ENCODE measurements at places on chromosomes 1 and 21.

GRCh38 chr1:45037456-45037855 is 25.4 kb downstream of the UROD start:
- DNase-seq: no peak

DNA sequence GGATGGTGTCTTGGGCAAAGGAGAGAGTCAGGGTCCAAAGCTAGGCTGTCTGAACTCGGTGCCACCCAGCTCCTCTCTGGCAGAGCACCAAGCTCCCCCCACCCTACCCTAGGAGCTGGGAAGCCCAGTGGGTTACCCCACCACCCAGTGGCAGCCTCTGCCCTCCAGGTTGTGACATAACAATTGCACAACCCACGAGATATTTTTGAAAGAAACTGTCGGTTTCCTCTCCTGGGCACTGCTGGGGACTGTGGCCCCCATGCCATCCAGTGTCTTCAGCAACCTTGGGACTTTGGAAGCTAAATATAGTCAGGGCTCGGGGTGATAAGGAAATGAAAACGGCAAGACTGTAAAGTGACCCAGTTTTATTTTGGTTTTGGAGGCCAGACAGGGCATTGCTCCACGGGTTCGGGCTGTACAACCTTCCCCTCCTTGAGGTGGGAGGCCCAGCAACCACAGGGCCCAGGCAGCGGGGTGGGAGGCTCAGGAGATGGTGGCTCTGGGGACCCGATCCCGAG is 1.4 kb downstream of the CITED4 start:
- DNase-seq: peak; percentile 60

DNA sequence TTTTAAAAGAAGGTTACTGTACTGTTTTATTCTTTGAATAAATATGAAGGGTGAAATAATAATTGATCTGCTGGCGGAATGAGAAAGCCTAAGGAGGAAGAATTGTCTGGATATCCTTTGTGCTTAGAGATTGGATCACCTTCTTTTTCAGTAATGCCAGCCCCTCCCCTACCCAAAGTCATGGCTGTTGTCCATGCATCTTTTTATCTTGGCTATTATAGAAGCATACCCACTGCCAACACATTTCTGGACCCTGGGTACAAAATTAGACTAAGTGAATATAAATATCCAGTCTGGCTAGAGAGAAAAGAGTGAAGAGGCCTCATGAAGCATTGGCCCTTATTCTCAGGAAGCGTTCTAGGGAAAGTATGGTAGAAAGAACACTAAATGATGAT is 28.1 kb downstream of the AK4 start:
- no peak for DNase-seq

DNA sequence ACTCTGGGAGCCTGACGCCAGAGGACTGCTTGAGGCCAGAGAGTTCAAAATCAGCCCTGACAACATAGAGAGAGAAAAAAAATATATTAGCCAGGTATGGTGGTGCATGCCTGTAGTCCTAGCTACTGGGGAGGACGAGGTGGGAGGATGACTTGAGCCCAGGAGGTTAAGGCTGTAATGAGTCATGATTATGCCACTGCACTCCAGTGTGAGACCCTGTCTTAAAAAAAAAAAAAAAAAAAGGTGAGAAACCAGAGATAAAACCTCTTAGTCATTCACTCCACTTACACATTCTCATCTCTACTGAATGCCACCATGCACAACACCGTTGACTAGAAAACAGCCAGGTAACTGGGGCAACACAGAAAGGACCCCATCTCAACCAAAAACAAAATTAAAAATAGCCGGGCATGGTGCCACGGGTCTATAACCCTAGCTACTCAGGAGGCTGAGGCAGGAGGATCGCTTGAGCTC is 178.1 kb downstream of the SLC45A1 start:
- DNase-seq: no peak

DNA sequence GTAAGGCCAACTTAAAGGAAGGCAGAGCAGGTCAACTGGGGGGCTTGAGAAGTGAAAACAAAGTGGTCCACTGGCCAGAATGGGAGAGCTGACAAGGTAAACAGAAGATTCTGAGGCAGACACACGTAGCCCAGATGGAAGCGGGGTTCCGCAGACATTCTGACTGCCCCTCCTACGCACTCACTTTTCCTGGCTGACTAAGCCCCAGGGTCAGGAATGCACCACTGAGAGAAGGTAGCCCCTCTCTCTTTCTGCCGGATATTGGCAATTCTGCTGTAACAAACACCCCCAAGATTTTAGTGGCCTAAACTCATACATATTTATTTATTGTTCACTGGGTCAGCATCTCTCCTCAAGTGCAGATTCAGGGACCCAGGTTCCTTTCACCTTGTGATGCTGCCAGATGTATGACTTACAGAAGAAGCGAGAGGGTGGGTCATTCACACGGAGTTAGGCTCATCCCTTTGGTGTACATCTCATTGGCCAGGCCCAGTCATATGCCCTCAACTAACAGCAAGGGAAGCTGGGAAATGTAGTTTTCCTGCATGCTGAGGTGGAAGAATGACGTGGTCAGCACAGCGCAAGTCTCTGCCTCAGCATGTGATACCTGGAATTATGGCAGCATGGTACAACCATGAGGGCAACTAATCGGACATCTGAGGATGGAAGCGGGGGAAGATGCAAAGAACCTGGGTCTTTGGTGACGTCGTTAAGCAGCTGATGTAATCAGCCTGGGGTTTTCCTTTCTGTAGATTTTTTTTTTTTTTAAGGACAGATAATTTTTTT is 43.4 kb upstream of the MRPS6 start:
- DNase-seq: peak; percentile 45

GRCh38 chr1:194013561-194013960 is 827.1 kb upstream of the B3GALT2 start:
- no peak for DNase-seq

GRCh38 chr1:29388884-29389283 is 152.6 kb downstream of the PTPRU start:
- no peak for DNase-seq

DNA sequence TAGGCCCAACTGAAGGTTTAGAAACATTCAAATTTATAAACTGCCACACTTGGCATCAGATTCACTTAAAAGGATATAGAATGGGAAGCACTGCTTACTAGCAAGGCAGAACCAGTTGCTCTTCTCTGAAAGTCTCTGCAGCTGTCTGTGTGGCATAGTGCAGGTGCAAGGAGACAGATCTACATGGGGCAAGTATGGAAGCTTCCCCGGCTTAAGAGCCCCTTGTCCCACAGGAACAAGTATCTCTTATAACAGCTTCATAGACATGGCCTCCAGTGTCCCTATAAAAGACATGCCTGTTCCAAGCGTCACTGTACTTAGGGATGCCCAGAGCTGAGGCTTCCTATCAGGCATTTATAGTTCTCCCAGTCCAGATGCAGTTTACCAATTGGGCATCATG is 26.5 kb downstream of the ZBTB8B start:
- no peak for DNase-seq

DNA sequence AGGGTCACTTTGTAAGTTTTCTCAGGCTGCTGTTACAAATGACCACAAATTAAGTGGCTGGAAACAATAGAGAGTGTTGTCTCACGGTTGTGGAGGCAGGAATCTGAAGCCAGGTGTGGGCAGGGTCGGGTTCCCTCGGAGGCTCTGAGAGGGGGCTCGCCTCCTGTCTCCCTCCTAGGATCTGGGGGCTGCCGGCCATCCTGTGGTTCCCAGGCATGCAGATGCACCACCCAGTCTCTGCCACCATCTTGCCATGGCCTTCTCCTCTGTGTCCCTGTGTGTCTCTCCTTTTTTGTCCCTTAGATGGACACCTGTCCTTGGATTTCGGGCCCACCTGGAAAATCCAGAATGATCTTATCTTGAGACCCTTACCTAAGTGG is 4.8 kb downstream of the TP73 start:
- DNase-seq: no peak

- DNase-seq: no peak
Measured at GRCh38 chr1:41648230-41648629, 163.7 kb upstream of the EDN2 start.

DNA sequence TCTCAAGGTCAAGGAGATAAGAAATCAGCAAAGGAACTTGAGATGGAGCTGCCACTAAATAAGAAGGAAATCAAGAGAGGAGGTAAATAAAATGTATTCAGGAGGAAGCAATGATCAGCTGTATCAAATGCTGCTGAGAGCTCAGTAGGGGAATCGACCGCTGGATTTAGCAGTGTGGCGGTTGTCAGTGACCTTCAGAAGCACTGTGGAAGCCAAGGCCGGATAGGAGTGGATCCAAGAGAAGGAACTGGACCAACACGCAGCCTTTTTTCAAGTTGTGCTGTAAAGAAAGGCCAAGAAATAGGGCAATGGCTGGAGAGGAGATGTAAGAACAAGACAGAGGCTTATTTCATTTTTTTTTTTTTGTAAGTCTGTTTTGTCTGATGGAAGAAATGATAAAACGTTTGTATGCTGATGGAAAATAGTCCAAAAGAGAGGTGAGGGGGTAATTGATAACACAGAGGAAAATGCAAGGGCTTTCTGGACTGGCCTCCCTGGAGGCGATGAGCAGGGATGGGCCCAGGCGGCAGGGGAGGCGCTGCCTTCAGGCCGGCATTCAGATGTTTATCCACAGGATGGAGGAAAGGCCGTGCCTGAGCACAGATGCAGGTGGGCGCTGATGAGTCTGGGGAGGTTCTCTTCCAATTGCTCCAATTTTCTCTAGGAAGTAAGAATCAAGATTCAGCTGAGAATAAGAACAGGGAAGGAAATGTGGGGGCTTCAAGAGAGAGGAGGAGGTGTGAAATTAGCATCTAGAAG is 17.5 kb upstream of the FAM43B start:
- DNase-seq: no peak

- DNase-seq: no peak
Measured at GRCh38 chr21:35677298-35677841, 383.0 kb downstream of the SETD4 start.

DNA sequence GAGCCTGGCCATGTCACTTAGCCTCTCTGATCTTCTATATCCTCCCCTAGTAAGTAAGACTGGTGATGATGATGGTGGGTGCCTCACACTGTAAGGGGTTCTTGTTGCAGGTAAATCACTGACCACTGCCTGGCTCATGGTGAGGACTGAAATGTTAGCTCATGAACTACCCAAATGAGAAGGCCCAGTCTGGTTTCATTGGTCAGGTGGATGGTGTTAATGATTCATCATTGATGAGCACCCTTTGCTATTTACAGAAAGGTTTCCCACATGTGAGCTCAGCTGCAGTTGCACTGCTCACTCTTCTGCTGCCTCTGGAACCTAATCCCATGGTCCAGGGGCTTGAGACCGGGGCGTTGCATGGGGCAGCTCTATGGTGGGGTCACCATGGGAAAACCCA is 417.7 kb downstream of the PRDM2 start:
- no peak for DNase-seq

DNA sequence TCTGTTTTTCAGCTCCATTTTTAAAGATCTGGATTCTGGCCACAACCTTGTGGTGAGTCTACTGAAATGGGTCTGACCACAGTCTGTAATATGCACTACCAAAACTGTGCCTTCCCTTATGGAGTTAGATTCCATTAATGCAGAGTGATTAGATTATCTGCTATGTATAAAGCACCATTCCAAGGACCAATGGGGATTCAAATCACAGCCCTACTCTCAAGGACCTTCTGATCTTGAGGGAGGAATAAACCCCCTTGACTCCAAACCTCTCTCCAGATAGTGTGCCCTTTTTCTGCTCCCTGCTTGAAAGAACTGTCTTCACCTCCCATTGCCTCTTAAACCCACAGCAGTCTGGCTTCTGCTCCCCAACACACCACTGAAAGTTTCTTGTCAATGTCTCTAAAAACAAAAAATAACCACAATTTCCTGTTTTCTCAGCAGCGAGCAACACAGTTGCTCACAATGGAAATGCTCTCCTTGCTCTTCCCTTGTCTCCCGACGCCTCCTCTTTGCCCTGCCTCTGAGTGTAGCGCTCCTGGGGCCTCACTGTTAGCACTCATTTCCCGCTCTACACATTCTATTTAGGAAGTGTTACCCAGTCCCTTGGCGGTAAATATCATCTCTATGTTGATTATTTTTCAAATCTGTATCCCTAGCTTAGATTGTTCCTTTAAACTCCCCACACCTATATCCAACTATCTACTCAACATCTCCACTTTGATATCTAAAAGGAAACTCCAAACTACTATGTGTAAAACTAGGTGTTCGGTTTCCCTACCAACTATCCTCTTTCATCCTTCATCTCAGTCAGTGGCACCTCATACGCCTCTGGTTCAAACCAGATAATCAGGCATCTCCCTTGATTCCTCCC is 13.6 kb downstream of the PCNX2 start:
- DNase-seq: peak; percentile 54

DNA sequence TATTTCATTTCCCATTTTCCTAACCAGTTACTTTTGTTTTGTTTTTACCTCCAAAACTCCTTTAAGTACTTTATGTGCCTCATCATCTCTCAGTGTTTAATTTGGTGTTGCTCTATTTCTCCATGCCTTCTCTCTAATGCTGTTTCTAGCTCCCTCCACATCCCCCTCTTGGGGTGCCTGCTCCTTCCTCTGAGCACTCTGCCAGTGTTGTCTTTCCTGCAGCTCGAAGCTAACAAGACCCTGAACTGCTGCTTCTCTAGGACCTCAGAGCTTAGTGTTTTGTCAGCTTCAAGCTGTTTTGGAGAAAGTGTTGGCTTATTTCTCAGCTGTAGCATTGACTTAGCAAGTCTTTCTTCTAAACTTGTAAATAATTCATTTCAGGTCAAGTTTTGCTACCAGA is 290.6 kb downstream of the DPYD start:
- no peak for DNase-seq

DNA sequence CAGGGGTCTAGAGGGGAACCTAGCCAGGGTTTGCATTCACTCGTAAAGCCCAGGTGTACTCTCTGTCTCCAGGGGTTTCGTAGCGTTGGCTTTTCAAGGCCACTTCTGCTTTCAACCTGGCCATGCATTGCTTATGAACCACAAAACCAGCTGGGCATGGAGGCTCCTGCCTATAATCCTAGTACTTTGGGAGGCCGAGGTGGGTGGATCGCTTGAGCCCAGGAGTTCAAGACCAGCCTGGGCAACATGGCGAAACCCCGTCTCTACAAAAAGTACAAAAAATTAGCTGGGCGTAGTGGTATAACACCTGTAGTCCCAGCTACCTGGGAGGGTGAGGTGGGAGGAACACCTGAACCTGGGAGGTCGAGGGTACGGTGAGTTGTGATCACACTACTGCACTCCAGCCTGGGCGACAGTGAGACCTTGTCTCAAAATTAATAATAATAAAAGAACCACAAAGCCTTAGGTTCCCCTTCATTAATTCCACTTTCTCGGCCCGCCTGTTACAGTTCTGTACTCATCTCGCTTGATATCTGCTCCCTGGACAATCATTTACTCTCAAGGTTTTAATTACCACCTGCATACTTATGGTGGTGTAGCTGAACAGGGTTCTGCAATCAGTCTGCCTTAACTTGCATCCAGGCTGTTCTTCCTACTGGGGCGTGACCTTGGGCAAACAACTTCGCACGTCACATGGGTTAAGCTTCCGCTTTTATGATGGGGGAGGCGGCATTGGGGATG is 6.1 kb downstream of the SLC16A4 start:
- no peak for DNase-seq

DNA sequence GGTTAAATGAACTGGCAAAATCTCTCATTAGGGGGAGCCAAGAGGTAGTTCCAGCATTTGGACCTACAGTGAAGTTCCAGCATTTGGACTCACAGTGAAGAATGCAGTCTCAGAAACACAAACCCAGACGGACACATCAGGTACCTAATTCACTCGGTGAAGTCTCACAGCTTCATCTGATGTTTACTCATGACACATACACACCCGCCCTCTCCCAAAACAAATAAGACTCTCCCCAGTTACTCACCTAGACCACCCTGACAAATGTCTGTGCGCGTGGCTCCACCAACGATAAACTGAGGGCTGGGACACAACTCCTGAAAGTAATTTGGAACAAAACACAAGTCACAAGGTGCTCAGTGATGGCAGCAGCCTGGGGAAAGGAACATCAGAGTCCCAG is 11.4 kb downstream of the CAPN8 start:
- no peak for DNase-seq

Data from suppressor macrophage treated with lipopolysaccharide for 4 hours (primary cell).